ENCODE measurements at places on chromosomes 6 and 20. TPM values are rescaled to one million over a fixed set of nuclear protein-coding genes. Genes with fewer than 3 reads are reported as not detected.

The OVOL2 gene
- not detected for total RNA-seq

The PACRG gene
- total RNA-seq, result 1.8 TPM

DNA sequence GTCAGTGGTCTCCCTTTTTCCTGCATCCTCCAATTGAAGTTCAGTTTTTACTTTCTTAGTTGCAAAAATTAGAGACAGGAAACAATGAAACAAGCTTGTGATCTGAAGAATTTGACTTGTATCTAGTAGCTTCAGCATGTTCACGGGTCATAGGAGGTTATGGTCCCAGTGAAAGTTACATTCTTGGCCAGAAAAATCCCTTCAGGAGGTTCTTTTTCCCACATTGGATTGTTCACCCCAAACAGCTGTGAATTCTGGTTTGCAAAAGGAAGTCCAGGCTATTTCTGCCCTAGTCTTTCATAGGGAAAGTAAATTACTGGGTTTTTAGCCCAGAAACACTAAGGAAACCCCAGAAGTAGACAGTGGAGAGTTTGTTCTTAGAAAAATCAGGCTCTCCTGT lies 8.1 kb downstream of the ANKS1A start:
- H3K27ac ChIP-seq, result no peak overlapping the region
- no peak overlapping the region for H3K4me3 ChIP-seq
- H3K4me1 ChIP-seq, result no peaks in the 10 kb centered on the region
- no peaks in the 10 kb centered on the region for H3K36me3 ChIP-seq
- H3K27me3 ChIP-seq, result no peaks in the 10 kb centered on the region

The ADGRF4 gene
- not detected for total RNA-seq

DNA sequence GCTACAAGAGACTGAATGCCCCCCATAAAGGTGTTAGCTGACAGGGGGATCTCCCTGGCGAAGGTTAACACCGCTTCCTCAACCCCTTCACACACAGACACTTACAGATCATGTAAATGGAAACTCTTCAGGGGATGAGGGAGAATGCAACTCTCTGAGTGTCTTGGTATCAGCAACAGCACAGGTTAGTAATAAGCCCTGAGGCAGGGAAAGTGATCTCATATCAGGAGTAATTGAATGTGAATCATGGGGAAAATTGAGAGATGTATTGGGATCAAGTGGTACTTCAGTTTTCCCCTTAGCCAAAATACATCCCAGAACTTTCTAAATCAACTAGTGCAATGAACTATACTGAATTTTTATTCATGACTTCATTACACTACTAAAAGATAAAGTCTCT lies 23.8 kb downstream of the OR2J3 start:
- H3K4me3 ChIP-seq, result no peak overlapping the region
- H3K27ac ChIP-seq, result no peak overlapping the region
- no peak for DNase-seq
- no peaks in the 10 kb centered on the region for H3K4me1 ChIP-seq
- no peaks in the 10 kb centered on the region for H3K27me3 ChIP-seq

DNA sequence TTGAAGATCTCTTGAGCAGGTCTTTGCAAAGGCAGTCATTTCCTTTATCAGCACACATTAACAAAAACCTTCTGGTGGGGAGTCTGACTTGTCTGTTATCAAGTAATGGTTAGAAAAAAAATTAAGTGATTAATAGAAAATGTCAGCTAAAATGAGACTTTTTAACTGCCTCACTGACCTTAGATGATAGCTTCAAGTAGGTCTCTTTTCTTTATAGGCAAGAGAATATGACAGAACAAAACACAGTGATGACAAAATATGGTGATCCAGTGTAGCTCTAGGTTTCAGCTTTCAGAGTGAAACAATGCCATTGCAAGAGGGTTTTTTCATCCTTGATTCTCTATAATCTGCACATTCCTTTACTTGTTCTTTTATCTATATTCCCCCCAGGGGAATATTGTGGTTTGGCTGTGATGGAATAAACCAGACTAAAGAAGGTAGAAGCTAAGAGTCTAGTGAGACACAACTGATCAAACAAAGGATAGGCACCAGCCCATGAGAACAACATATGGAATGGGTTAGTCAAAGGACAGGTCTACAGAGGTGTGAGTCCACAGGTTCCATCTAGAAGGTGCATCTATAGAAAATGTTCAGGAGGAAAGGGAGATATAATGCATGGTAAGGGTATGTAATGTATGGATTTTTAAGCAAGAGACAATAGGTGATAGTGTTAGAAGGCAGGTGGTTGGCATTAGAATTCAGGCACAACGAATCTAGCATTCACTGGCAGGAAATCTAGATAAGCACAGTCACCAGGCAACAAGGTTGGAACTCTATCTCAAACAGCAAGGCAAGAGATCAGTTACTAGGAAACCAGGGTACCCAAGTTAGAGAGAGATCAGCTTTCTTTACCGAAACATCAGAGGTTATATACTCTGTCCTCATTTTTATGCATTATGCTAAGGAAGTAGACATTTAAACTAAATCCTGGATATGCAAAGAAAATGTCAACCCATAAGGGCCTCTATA lies 228.9 kb upstream of the SMLR1 start:
- H3K4me3 ChIP-seq, result no peak overlapping the region
- DNase-seq, result no peak

The NEURL2 gene
- total RNA-seq, result 15.0 TPM

The CST5 gene
- not detected for total RNA-seq

DNA sequence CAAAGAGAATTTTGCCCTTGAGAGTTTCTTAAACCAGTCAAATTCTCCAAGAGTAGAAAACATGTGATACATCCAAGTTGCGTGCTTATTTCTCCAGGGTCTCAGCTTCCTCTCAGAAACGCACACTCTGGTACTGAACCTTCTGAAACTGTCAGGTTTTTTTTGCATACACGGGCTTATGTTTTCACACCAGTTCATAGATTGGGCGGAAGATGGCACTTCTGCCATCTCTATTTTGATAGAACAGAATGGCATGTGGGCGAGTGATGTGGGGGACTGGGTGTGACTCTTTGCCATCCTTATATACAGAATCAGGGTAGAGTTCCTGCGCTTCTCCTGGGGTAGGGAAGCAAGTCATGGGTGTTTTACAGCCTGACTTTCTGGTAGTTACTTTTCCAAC lies 56.4 kb downstream of the ADTRP start:
- H3K4me3 ChIP-seq, result no peak overlapping the region
- DNase-seq, result no peak
- no peaks in the 10 kb centered on the region for H3K4me1 ChIP-seq
- H3K36me3 ChIP-seq, result no peaks in the 10 kb centered on the region

GRCh38 chr6:81237226-81237625 lies 515.3 kb downstream of the TENT5A start:
- no peaks in the 10 kb centered on the region for H3K36me3 ChIP-seq
- H3K4me1 ChIP-seq, result no peaks in the 10 kb centered on the region
- no peaks in the 10 kb centered on the region for H3K27me3 ChIP-seq
- no peak for DNase-seq
- H3K4me3 ChIP-seq, result no peak overlapping the region
- H3K27ac ChIP-seq, result no peak overlapping the region

DNA sequence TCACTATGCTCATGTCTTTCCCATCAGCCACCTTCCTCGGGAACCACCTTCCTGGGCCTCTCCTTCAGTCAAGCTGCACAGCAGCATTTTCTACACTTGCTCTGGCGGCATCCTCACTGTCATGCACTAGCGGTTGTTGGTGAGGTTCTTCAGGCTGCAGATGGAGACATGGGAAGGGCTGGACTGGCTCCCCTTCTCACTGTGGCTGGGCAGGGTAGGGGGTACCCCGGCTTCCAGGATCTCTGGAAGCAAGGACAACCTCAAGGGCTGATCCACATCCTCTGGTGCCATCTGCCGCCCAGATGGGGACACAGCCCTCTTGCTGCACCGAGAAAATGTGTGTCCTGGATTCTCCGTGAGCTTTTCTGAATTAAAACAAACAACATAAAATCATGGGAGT lies 180.1 kb upstream of the RNF24 start:
- H3K4me1 ChIP-seq, result no peaks in the 10 kb centered on the region
- no peak overlapping the region for H3K27ac ChIP-seq
- no peaks in the 10 kb centered on the region for H3K27me3 ChIP-seq
- no peaks in the 10 kb centered on the region for H3K36me3 ChIP-seq

The C6orf163 gene
- total RNA-seq, result 3.8 TPM

The LPIN3 gene
- total RNA-seq, result 2.0 TPM

- no peaks in the 10 kb centered on the region for H3K36me3 ChIP-seq
- peaks cover 49% of the 10 kb centered on the region for H3K4me1 ChIP-seq
- no peaks in the 10 kb centered on the region for H3K27me3 ChIP-seq
- no peak for DNase-seq
These were observed 45.6 kb upstream of the IYD start for GRCh38 chr6:150323205-150323604.

GRCh38 chr6:79895382-79896074 lies 51.8 kb downstream of the ELOVL4 start:
- H3K36me3 ChIP-seq, result no peaks in the 10 kb centered on the region
- H3K27ac ChIP-seq, result no peak overlapping the region
- no peaks in the 10 kb centered on the region for H3K4me1 ChIP-seq
- H3K27me3 ChIP-seq, result no peaks in the 10 kb centered on the region
- no peak overlapping the region for H3K4me3 ChIP-seq
- DNase-seq, result no peak

DNA sequence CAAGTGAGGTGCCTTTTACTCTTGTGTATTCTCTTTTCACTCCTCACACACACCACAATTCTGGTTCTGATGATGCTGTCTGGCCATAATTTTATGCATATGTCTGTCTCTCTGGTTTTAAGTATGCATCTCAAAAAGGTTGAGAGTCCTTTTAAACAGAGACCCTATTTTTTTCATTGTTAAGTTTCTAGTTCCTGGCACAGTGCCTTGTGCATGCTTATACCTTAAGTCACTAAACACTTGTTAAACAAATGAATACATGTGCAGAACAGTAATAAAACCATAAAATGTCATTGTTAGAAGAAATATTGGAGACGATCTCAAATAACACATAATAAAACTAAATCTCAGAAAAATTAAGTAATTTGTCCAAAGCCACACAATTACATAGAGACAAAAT lies 7.9 kb downstream of the ROS1 start:
- DNase-seq, result no peak
- H3K36me3 ChIP-seq, result no peaks in the 10 kb centered on the region
- no peaks in the 10 kb centered on the region for H3K4me1 ChIP-seq

DNA sequence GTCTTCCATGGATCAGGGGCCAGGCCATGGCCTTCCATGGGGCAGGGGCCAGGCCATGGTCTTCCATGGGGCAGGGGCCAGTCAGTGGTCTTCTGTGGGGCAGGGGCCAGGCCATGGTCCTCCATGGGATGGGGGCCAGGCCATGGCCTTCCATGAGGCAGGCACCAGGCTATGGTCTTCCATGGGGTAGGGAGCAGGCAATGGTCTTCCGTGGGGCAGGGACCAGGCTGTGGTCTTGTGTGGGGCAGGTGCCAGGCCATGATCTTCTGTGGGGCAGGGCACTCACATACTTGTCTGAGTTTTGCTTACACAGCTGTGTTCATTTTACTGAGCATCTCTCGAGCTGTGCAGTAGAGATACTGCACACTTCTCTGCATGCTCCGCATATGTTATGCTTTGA lies 57.3 kb upstream of the THBS2 start:
- no peak overlapping the region for H3K27ac ChIP-seq
- no peaks in the 10 kb centered on the region for H3K36me3 ChIP-seq
- H3K27me3 ChIP-seq, result no peaks in the 10 kb centered on the region
- H3K4me3 ChIP-seq, result no peak overlapping the region

DNA sequence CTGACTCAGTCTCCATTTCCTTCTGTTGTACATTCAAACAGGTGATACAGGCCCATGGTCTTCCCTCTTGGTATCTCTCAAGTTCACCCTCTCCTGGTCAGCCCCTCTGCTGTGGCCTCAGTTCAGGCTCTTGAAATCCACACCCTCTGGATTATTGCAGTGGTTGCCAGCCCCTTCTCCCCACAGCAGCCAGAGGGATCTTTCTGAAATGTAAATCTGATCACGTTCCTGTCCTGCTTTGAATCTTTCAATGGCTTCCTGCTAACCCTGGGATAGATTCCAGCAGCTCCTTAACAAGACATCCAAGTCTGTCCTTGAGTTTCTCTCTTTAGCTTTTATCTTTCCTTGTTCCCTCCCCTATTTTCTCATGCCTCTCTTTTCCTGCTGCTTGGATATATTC lies 22.2 kb downstream of the CHMP4B start:
- H3K4me1 ChIP-seq, result peaks cover 44% of the 10 kb centered on the region
- no peak overlapping the region for H3K4me3 ChIP-seq
- H3K27ac ChIP-seq, result no peak overlapping the region
- peaks cover 4% of the 10 kb centered on the region for H3K36me3 ChIP-seq

DNA sequence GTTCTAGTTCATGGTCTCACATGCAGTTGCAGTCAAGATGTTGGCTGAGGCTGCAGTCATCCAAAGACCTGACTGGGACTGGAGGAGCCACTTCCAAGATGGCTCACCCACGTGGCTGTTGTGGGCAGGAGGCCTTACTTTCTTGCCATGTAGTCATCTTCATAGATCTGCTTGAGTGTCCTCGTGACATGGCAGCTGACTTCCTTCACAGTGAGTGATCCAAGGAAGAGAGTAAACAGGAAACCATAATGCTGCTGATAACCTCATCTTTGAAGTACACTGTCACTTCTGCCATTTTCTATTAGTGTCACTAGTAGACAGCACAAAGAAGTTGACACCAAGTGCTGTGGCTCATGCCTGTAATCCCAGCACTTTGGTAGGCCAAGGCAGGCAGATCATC lies 40.1 kb upstream of the AKIRIN2 start:
- no peak overlapping the region for H3K27ac ChIP-seq
- no peak overlapping the region for H3K4me3 ChIP-seq
- no peaks in the 10 kb centered on the region for H3K36me3 ChIP-seq
- H3K27me3 ChIP-seq, result no peaks in the 10 kb centered on the region

DNA sequence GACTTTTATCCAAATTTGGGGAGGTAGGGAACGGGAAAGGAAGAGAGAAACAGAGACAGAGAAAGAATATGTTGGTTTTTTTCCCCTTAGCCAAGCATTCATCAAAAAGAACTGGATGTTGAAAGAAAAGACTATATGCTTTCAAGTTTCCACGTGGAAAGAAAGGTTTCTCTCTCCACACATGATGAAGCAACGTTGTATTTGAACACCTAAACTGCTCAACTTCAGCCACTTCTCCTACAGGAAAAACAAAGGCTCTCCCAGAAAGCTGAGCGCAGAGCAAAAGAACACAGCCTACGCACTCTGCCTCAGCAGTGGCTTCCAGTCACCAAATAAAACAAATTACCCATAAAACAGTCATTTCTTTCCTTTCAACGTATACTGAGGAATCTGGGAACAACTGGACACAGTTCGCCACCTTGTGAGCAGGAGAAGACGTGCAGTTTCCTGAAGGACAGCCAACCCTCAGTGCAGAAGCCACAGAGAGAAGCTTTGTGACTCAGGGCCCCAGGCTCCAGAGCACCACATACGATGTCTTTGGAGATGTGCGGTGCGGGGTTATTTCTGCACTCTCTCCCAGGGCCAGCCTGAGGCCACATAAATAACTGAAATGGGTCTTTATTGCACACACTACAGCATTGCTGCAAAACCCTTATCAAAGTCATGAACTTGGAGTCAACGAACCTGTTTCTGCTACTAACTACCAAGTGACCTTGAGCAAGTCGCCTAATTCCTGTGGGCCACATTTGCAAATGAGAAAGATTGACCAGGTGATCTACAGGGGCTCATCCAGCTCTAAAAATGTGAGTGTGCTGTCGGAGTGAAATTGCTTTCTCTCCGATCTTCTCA lies 10.1 kb downstream of the IL17F start:
- H3K4me1 ChIP-seq, result no peaks in the 10 kb centered on the region
- peak; percentile 54 for DNase-seq
- no peaks in the 10 kb centered on the region for H3K36me3 ChIP-seq
- H3K27ac ChIP-seq, result no peak overlapping the region
- no peak overlapping the region for H3K4me3 ChIP-seq
- no peaks in the 10 kb centered on the region for H3K27me3 ChIP-seq

The FAM229B gene
- total RNA-seq, result 34.8 TPM
